ENCODE measurements at places on chromosomes 13 and 19.

GRCh38 chr19:52297601-52298364 is 814 bp downstream of the ZNF480 start:
- DNase-seq = no peak

- DNase-seq = peak; percentile 1
These were observed 4.9 kb upstream of the NWD1 start for GRCh38 chr19:16714702-16715287.

GRCh38 chr13:84296401-84296800 is 414.1 kb upstream of the SLITRK1 start:
- DNase-seq = no peak

DNA sequence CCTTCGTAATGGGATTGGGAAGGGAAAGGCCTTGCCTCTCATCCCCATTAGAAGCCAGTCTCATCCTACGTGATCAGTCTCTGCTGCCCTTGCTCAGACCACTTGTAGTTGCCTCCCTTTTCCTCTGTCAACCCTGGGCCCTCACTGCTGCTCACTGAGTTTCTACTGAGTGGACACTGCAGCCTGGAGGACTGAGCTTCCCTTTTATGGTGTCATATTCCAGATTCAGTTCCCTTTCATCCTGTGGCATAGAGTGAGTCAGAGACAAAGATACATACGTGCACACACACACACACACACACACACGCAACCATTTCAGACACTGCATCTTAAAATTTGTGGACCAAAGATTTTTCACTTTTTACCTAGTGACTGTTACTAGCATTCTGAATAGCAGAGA is 56.6 kb downstream of the COG3 start:
- DNase-seq = no peak

- DNase-seq = no peak
These were observed 392.7 kb upstream of the HTR2A start for GRCh38 chr13:47289567-47289966.

GRCh38 chr13:46057256-46058015 is 4.9 kb upstream of the ZC3H13 start:
- no peak for DNase-seq

- no peak for DNase-seq
These were observed 800 bp downstream of the RPL28 start for GRCh38 chr19:55386493-55386971.

DNA sequence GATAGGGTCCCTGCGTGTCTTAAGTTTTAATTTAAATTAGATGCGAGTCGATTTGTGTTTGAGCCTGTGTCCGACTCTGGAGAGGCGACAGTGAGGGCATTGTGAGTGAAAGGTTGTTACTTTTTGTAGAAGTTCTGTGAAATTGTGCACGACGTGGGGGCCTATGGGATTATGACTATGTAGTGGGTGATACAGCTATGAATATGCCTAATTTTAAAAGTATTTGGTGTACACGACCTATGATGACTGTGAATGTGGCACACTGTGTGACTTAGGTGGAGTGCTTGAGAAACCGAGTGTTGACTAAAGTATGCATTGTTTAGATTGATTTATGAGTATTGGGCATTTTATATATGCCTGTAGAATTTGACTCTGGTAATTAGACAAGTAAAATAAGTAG is 646 bp downstream of the ZNF567 start:
- DNase-seq = no peak

GRCh38 chr13:89113744-89114143 is 1442.6 kb downstream of the SLITRK5 start:
- DNase-seq = no peak

DNA sequence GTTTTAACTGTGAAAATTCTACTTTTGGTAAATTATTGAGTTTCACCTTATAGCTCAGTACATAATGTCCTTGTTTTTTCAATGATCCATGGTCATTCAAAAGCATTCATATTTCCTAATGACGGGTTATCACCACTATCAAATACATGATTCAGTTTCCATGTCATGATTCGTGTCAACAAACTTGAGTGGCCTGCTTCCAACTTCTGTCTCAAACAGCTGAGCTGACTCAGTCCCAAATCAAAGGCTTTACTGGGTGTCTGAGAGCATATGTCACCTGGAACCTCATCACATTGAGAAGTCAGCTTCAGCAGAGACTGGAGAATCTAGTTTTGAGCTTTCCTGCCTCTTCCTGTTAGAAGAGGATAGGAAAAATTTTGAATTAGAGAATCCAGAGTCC is 40.3 kb upstream of the SGCG start:
- no peak for DNase-seq

GRCh38 chr13:27954406-27954851 is 14.7 kb downstream of the CDX2 start:
- DNase-seq = no peak

- no peak for DNase-seq
These were observed 29.0 kb downstream of the ARID3A start for GRCh38 chr19:954672-955494.

- no peak for DNase-seq
These were observed 105.5 kb downstream of the ZAR1L start for GRCh38 chr13:32209652-32210051.

DNA sequence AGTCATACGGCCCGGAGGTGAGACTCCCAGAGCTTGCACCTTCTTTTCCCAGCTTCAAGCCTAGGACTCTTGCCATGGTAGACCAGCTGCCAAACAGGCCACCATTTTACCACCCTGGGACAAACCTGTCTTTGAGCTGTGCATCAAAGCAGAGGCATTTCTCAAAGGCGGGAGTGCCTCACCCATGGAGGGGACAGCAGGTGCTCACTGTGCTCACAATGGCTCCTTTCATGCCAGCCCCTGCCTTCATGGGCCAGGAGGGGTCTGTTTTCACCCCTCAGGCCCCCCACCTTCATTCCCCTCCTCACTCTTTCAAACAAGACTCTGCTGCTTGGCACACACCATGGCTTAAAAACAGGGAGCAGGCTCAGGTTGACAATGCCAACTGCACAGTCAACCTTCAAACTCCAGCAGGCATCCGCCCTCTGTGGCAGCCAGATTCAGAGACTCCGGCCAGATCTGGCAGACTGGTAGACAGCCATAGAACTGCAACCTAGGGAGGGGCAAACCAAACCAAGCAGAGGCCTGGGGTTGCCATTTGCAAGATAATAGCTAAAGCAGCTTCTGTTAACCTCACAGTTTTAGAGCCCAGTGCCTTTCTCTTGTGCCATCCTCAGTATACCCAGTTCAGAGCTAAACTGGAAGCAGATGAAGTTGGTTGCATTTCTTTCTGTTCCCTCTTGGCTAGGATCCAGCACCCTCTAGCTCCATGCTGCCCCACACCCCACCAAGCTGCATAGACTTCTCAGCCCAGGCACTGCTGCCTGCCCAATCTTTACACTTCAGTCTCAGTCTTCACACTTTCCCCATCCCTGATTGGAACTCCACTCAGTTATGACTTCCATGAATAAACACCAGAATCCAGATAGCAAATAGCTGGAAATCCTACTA is 93.9 kb upstream of the SPATA13 start:
- DNase-seq = no peak

GRCh38 chr19:51448411-51449016 is 9.7 kb downstream of the SIGLEC8 start:
- no peak for DNase-seq

GRCh38 chr13:100211016-100211710 is 122.3 kb downstream of the PCCA start:
- no peak for DNase-seq

DNA sequence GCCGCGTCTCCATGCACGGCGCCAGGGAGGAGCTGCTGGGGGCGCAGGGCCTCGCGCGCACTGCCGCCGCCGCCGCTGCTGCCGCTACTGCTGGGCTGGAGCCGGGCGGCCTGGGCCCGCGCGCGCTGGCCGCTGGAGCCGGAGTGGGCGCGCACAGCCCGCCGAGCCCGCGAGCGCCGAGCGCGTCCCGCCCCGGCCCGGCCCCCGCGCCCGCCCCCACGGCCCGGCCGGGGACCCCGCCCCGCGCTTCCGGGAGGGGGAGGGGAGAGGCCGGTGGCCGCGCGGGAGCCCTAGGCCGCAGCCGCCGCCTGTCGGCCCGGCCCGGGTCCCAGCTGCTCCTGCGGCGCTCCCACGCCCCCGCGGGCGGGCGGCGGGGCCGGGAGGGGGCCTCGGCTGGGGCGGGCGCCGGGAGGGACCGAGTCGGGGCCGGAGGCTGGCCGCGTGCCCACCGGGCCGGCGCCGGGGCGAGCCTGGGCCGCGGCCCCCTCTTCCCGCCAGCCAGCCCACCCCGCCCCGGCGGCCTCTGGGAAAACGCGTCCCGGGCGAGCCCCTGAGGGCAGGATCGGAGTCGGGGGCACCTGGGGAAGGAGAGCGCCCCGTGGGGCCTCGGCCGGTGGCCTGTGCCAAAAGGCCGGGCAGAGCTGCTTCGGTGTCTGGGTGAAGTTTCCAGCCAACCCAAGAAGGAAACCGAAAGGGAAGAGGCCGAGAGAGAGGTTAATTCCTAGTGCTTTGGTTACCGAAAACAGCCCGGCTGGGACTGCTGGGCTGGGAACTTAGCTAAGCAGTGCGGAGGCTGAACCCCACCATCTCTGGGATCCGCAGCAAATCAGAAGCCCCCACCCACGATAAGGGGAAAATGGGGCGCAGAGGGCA is at the start of gene STK24:
TSS of gene STK24 (minus strand) at position 145 of the 873 bp plus-strand sequence. CDS start 321 bp downstream, outside the sequence.
- DNase-seq = peak; percentile 45

GRCh38 chr19:15432629-15433518 is 14.1 kb upstream of the AKAP8L start:
- DNase-seq = peak; percentile 91

- no peak for DNase-seq
These were observed 46.4 kb downstream of the KPNA3 start for GRCh38 chr13:49746111-49746510.

DNA sequence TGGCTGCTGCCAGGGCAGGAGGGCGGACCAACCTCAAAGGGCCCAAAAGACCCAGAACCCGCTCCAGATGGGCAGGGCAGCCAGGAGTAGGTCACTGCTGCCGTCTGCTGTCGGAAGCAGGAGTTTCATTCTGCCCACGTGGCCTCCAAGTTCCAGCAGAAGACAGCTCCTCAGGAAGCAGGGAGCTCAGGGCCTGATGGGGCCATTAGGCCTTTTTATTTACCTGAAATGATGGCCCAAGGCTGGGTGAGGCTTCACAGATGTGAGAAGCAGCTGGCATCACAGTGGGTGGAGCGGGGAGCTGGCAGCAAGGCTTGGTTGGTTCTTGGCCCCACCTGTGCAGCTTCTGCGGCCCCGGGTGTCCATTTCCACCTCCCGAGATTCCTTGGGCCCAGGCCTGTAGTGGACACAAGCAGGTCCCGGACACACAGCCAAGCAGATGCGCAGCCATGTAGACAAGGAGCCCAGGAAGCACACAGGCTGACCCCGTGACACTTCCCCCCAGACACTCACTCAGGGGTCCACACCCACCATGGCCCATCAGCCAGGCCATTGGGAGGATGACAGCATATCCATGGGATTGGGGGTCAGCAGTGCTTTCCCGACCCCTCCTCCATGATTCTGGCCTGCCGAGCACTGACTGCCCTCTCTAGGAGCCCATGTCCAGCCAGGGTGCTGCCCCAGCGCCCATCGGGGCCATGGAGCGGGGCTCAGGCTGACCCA is 26.4 kb downstream of the C13orf46 start:
- no peak for DNase-seq

DNA sequence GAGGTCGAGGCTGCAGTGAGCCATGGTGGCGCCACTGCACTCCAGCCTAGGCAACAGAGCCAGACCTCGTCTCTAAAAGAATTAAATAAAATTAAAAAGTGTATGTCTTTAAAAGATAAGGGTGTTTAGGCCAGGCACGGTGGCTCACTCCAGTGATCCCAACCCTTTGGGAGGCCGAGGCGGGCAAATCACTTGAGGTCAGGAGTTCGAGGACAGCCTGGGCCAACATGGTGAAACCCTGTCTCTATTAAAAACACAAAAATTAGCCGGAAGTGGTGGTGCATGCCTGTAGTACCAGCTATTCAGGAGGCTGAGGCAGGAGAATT is 7.5 kb upstream of the SDHAF1 start:
- no peak for DNase-seq

DNA sequence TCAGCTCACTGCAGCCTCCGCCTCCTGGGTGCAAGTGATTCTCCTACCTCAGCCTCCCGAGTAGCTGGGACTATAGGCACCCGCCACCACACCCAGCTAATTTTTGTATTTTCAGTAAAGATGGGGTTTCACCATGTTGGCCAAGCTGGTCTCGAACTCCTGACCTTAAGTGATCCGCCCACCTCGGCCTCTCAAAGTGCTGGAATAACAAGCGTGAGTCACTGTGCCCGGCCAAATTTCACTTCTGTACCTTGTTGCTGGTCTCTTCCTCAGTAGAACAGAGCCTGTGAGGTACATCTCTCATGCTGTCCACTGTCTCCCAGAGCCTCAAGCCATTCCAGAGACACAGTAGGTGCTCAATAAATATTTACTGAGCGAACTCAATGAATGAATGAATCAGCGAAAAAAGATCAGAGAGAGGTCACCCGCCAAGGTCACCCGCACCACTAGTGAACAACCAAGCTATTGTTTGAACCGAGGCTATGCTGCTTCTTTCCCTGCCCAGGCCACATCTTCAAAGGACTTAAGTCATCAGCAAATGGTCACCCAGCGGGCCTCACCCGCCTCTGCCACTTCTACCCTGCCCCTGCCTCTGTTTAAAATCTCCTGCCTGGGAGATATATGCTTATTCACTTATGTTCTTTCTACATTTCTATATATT is 9.3 kb downstream of the TMEM143 start:
- DNase-seq = no peak

- peak; percentile 26 for DNase-seq
These were observed 6.6 kb downstream of the ISOC2 start for GRCh38 chr19:55454787-55455243.

- DNase-seq = no peak
These were observed 522.6 kb downstream of the RFC3 start for GRCh38 chr13:34340534-34340933.

Measured in activated effector memory CD4-positive, alpha-beta T cell treated with Interleukin-2 at 50 U/mL for 16 hours (primary cell).